ENCODE measurements at places on chromosomes 13 and 19.

DNA sequence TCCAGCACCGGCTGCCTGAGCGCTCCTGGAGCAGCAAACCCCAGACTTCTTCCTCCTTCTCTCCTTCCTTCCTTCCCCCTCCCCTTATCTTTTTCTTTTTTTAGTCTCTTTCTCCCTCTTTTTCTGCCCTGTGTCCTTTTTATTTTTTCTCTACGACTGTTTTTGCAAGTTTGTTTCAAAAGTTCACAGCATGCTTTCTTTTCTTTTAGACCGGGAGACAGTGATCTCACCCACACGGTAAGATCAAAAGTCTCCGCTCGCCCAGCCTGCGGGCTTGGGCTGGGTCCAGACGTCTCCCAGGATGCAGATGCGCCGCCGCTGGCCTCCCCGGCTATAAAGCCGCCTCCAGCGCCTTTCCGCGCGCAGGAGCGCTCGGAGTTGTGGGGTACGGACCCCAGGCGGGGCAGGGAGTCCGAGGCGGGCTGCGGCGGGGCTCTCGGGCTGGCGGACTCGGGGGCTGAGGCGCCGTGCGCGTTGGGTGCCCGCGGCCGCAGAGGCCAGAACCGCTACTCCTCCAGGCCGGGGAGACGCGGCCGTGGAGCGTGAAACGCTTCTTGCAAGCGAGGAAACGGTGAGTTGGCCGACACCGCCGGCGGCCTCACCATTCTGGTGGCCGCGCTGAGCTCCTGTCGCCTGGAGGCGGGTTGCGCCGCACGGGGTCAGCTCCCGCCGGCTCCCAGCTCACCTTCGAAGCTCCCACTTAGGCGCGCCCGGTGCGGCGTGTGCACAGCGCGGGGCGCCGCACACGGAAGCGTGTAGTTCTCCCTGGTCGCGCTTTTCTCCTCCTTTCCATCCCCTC, 2.0 kb upstream of the TSHZ3 start:
- peak; percentile 63 for DNase-seq

- no peak for DNase-seq
Measured at GRCh38 chr19:53865918-53866864, 1.5 kb upstream of the MYADM start.

GRCh38 chr19:38360839-38361631, 13.3 kb upstream of the PSMD8 start:
- no peak for DNase-seq

- DNase-seq: no peak
Measured at GRCh38 chr13:23986619-23987018, 89.3 kb upstream of the C1QTNF9B start.

DNA sequence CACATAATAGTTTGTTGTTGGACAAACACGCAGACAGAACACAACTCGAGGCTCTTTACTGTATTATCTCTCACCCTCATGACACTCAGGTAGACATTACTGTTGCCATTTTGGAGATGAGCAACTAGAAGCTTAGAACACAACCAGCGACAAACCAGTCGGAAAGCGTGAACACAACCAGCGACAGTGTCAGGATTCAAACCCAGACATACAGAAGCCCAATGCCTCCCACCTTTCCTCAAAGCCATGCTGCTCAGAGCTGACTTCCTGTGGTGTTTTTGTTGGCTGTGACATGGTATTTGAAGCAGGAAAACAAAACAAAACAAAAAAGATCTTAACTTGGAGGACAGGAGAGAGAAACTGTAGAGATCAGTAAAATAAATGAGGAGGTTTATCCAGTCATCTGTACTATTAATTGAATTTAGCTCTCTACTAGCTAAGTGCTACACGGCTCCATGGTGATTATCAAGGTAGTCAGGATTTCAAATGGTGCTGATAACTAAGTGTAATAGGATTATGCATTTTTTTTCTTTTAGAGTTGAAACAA, 92.1 kb downstream of the STARD13 start:
- no peak for DNase-seq

GRCh38 chr13:100588331-100589177, at the start of gene GGACT:
Gene GGACT (minus strand): TSS chr13:100588789. CDS start chr13:100532591, 56,198 bp downstream.
- DNase-seq: no peak

DNA sequence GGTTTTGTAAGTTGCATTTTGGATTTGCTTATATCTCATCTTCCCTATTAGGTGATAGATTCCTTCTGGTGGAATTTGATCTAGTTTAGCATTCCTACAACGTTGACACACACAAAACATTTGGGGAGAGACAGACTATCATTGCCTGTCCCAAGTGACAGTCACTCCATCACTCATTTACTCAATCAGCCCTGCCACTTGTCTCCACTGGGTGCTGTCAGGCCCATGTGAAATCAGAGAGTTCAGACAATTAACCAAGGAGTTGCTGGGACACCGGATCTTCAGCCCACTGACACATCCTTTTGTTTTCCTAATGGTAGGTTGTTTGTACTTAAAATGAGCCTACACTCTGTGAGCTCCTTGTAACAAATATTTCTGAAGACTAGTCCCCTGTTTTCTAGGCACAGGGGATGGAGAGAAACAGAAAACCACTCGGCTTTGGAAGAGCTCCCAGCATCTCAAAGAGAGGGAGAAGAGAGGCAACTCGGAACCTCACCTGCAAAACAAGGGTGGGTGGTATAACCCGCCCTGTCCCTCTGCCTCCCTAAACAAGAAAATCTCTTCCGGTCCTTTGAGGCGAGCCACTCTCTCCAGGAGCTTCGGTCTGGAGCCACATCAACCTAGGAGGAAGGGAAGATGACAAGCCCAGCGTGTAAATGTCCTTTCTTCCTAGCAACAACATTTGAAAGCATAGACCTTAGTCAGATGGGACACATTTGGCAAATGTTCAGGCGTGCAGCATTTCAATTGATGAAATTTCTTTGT, 440.9 kb upstream of the KLF12 start:
- no peak for DNase-seq

- DNase-seq: no peak
Measured at GRCh38 chr13:47226516-47226915, 329.7 kb upstream of the HTR2A start.

All from foreskin keratinocyte (primary cell).